ENCODE measurements at places on chromosomes 16 and 17.

DNA sequence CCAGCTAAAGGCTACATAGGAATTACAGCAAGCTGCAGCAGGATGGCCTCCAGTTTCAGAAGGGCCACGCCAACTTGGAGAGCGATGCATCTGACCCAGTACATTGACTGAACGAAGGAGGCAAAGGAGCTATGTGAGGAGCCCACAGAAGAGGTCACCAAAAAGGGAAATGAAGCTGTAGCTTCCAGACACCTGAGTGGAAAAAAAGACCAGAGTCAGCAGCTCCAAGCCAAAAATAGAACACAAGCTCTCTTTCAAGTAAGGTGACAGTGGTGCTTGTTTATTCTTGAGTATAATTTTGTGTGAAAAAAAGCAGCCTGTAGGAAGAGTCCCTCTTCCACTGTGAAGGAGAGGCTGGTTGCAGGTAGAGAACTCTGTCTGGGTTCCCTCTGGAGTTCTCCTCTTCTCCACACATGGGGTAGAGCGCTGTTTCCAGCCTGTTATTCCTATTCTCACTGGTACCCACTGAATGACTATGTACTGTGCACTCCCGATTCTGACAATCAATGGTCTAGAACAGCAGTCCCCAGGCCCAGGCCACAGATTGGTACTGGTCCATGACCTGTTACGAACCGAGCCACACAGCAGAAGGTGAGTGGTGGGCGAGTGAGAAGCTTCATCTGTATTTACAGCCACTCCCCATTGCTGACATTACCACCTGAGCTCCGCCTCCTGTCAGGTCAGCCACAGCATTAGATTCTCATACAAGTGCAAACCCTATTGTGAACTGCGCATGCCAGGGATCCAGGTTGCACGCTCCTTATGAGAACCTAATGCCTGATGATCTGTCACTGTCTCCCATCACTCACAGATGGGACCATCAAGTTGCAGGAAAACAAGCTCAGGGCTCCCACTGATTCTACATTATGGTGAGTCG is 15.1 kb downstream of the CCL4 start:
- DNase-seq = no peak

GRCh38 chr17:78092794-78093324 is 35.7 kb downstream of the TMC6 start:
- DNase-seq = no peak

DNA sequence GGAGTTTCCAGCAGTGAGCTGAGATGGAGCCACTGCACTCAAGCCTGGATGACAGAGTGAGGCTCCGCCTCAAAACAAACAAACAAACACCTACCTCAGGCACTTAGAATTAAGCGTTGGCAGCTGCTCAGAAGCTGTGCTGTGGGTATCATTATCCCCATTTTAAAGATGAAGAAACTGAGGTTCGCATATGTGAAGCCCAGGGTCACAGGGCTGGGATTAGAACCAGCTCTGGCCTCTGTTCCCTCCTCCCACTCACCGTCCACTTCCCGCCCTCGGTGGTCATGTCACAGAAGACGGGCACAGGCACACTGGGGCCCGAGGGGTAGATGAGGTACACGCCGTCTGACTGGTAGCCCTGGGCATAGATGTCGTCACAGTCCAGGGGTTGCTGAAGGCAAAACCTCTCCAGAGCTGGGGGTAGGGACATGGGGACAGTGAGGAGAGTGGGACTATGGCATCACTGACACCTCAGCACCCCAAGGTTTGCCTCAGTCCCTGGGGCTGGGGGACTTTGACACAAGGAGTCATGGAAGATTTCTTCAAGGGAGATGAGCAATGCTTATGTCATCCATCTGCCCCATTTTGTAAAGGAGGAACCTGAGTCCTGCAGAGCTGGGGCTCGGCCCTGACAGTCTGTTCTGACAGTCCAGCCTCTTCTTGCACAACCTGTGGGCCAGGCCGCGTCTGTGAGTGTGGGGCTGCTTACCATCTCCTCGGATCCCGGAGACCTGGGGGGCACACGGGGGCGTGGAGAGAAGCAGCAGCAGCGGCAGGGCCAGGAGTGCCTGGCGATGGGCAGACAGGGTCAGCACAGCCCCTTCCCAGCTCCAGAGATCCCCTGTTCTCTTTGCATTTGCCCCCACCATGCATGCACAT is 700 bp downstream of the MFAP4 start:
- peak; percentile 75 for DNase-seq

GRCh38 chr16:87570938-87571867 is 31.1 kb upstream of the JPH3 start:
- DNase-seq = peak; percentile 49

GRCh38 chr16:4613636-4614570 is 785 bp downstream of the UBALD1 start:
- DNase-seq = peak; percentile 46

DNA sequence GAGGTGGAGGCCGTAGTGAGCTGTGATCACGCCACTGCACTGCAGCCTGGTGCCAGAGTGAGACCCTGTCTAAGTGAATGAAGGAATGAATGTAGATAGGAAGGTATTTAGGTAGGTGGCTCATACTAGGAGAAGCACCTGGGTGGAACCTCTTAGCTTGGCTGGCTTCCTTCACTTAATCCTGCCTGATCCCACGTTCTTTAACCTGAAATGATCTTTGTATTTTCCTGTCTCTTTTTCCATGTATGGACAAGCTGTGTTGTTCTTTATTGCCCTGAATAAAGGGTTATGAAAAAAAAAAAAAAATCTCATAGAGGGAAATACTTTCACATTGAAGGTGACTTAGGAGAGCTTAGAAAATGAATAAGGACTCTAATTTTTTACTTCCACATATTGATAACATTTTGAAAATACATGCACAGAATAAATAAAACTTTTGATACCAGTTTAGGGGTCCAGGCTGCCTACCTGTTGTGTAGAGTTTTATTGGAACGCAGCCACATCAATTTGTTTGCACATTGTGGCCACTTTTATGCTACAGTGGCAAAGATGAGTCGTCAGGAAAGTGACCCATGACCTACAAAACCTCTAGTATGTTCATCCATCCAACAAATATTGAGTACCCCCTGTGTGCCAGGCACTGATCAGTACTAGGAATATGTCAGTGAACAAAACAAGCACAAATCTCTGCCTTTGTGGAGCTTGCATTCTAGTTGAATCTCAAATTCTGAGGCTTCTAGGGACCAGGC is 44.6 kb downstream of the VPS35L start:
- DNase-seq = peak; percentile 11

GRCh38 chr16:53865494-53865863 is 161.5 kb downstream of the FTO start:
- peak; percentile 77 for DNase-seq

DNA sequence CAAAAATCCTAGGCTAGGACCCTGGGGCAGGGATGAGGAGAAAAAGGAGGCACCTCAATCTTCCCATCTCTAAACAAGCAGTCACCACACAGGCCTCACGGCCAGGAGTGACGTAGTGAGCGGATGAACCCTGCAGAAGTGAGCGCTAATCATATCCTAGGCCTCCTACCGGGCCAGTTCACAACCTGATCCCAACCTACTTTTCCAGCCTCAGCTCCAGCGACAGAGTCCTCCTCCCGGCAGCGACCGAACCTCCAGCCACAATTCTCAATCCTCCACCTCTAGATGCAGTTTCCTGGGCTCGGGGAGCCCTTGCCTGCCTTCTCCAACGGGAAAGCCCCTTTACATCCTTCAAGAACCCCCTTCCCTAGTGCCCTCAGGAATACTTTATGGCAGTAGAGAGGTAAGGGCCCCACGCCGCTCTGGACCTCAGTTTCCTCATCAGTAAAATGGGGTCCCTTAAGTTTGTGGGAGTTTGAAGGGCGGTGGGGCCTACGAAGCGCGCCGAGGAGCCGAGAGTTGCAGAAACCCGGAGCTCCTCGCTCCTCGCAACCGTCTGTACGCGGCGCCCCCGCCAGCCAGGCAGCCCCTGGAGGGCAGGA is 1.4 kb downstream of the ZNF668 start:
- peak; percentile 53 for DNase-seq

DNA sequence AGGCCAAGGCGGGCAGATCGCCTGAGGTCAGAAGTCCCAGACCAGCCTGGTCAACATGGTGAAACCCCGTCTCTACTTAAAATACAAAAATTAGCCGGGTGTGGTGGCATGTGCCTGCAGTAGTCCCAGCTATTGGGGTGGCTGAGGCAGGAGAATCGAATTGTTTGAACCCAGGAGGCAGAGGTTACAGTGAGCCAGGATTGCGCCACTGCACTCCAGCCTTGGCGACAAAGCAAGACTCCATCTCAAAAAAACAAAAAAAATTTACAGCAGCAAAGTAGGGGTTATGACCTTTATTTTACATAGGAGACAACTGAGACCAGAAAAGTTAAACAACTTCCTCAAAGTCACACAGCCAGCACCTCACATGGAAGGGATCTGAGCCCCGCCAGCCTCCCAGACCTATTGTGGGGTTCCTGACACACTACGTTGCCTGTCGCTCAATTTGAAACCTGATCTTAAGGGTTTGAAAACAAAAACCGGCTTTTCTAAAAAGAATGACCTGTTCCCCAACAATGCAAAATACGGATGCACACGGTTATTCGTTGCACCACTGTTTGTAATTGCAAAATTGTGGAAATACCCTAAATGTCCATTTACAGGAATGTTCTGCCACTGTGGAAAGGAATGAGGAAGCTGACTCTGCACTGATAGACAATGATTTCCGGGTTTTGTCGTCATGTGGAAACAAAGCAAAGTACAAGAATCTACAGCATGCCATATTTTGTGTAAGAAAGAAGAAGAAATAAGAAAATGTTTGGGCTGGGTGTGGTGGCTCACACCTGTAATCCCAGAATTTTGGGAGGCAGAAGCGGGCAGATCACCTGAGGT is 77.2 kb downstream of the CNGB1 start:
- DNase-seq = peak; percentile 99

DNA sequence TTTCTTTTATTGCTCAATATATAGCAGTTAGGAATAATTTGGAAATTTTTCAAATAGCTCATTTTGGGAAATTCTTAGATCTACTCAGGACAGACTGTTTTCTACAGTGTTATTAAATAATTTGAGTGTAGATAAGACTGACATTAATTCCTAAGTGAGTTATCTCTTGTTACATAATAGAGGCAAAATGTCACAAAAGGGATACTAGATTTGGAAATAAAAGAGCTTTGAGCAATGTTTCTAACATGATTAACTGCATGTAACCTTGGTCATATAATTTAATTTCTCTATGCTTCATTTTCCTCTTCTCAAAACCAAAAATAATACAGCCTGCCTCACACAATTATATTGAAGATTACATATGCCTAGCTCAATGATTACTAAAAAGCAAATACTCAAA is 16.3 kb upstream of the KIF2B start:
- no peak for DNase-seq

GRCh38 chr17:42399121-42399520 is 10.9 kb upstream of the STAT3 start:
- DNase-seq = no peak

DNA sequence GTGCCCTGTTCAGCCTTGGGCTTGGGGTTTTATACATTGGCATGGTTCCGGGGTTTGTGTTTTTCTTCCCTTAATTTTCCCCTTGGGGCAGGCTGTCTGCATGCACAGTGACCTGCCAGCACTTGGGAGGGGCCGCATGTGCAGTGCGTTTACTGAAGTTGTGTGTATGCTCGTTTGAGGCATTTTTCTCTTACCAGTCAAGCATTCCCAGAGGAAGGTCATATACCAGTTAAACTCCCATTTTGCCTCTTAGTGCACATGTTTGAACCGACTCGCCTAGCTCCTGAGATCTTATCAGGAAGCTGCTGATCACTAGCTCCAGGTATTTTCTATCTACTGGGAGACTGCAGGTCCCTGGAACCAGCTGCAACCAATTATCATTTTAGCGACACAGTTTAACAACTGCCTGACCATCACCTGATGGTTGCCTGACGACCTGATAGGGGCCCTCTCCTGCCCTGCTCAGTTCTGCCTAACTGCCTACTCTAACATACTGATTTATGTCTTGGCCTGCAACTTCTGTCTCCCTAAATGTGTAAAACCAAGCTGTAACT is 51.4 kb downstream of the MFSD11 start:
- peak; percentile 6 for DNase-seq

DNA sequence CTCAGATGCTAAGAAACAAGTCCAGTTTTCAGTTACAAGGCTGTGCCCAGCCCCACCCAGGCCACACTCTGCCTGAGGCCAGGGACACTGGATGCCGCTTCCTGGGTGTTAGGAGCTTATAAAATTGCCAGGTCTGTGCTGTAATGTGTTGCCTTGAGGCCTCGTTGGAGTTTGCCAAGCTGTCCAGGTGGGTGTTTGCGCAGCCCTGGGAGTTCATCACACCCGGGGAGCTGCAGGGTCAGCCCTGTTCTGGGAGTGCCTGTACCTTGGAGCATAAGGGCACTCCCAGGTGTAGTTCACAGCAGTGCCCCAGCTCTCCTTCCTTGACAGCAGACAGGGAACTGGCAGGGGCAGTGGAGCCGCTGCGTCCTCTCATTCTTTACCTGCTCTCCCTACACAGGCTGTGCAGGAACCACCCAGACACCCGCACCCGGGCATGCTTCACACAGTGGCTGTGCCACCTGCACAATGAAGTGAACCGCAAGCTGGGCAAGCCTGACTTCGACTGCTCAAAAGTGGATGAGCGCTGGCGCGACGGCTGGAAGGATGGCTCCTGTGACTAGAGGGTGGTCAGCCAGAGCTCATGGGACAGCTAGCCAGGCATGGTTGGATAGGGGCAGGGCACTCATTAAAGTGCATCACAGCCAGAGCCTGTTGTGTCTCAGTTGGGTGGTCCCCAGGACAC is 1.6 kb downstream of the GFER start:
- no peak for DNase-seq

GRCh38 chr17:28899212-28899815 is 1.8 kb upstream of the FLOT2 start:
- DNase-seq = no peak

DNA sequence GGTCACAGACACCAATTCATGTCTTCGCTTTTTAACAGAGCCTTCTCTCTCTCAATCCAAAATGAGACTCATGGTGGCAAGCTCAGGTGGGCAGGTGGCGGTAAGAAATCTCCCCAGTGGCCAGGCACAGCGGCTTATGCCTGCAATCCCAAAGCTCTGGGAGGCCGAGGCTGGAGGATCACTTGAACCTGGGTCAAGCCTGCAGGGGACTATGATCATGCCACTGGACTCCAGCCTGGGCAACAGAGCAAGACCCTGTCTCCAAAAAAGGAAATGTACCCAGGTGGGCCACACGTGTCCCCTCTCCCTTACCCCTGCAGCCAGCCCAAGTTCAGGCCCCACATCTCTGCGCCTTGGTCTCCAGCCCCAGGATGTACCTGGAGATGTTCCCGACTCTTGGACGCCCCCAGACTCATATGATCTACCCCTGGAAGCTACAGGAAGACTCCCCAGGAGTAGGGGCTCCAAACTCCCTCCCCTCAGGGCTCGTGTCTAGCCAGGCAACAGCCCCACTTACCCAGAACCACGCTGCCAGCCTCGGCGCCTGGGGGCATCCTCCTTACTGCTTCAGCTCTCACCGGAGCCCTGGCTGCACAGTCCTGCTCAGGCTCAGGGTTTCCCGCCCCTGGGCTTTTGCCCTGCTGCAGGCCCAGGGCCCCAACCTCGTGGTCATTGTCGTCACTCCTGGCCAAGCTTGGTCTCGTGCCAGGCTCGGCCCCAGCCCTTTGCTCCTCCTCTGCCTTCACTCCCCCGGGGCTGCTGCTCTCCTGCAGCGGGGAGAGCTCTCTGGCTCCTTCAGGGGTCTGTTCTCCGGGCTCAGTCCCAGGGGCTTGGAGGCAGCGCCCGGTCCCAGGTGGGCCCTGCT is 16.2 kb downstream of the MYLK3 start:
- no peak for DNase-seq

GRCh38 chr17:1455291-1455796 is 688 bp downstream of the CRK start:
- peak; percentile 81 for DNase-seq

GRCh38 chr17:39100530-39100929 is 50.9 kb downstream of the PLXDC1 start:
- no peak for DNase-seq
